ENCODE measurements at places on chromosomes 6 and 20. TPM values are rescaled to one million over a fixed set of nuclear protein-coding genes. Genes with fewer than 3 reads are reported as not detected.

The EMILIN3 gene
- 0.03 TPM for polyA plus RNA-seq

The PAX1 gene
- polyA plus RNA-seq, result not detected

The KCNK15 gene
- not detected for polyA plus RNA-seq

The HDDC2 gene
- 86.3 TPM for polyA plus RNA-seq

The CLPSL2 gene
- polyA plus RNA-seq, result not detected

The KHDC1L gene
- polyA plus RNA-seq, result 0.14 TPM

The TXNDC5 gene
- 110 TPM for polyA plus RNA-seq
